ENCODE measurements at places on chromosomes 12 and 14.

GRCh38 chr12:15115434-15115833 lies 105.8 kb downstream of the RERG start:
- no peak for DNase-seq

- DNase-seq, result no peak
Measured at GRCh38 chr12:19799895-19800602, 360.8 kb downstream of the AEBP2 start.

GRCh38 chr12:3770891-3771290 lies 18.0 kb upstream of the CRACR2A start:
- DNase-seq, result no peak

DNA sequence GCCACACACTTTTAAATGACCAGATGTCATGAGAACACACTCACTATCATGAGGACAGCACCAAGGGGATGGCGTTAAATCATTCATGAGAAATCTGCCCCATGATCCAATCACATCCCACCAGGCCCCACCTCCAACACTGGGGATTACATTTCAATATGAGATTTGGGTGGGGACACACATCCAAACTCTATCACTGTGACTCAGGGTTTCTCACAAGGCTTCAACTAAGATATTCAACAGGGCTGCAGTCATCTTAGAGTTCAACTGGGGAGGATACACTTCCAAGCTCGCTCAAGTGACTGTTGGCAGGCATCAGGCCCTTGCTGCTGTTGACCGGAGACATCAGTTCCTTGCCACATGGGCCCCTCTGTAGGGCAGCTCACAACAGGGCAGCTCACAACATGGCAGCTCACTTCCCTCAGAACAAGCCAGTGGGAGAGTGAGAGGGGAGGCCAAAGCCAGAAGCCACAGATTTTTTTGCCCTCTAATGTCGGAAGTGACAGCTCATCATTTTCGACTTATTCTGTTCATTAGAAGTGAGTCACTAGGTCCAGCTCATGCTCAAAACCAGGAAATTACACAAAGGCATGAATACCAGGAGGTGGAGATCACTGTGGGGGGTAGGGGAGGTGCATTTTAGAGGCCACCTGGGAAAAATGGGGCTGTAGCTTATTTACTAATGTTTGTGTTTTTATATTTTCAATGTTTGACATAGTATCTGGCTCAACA lies 50.8 kb upstream of the PTHLH start:
- no peak for DNase-seq

DNA sequence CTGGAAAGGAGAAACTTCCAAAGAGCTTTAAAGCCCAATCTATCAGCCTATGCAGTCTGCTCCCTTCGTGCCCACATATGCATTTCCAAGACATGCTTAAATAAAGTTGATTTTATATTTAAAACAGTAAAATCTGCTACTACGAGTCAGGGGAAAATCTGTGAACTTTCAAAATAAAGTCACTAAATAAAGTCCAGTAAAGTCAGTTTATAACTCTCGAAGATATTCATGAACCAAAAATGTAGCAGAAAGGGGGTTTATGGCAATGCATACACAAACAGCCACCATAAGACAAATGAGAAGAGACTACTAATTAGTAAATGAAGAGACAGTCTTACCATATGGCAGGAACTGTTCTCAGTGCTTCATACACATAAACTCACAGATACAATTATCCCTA lies 19.7 kb downstream of the AREL1 start:
- no peak for DNase-seq

GRCh38 chr12:47244835-47245234 lies 165.1 kb upstream of the AMIGO2 start:
- DNase-seq, result no peak

DNA sequence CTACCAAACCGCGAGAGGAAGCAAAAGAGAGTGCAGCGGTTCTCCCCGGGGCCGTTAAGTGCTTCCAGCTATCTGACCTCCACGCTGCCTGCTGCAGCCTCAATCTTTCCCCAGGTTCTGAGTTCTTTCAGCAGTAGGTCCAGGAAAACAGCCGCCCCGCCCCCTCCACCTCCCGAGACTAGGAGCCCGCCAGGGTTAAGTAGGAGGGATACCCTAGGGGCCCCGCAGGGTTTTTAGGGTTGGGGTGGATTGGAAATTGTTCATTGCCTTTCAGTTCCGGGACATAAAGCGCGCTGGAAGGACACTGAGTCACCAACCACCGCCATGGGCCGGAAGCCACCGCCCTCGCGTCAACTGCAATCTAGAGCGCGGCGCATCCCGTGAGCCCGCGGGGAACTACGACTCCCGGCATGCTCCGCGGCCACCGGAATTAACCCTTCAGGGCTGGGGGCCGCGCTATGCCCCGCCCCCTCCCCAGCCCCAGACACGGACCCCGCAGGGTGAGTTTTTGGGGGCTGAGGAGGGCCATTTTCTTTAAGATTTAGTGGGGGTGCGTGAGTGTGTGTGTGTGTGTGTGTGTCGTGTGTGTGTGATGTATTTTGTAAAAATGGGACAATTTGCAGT lies at the start of gene MYL6B:
TSS of gene MYL6B (plus strand) at position 456 of the 624 bp plus-strand sequence. CDS start 1,332 bp downstream, outside the sequence.
- DNase-seq, result peak; percentile 90

- no peak for DNase-seq
Measured at GRCh38 chr12:116257215-116257614, 20.3 kb downstream of the MED13L start.

- no peak for DNase-seq
Measured at GRCh38 chr14:75513911-75514672, 8.2 kb upstream of the BATF start.

DNA sequence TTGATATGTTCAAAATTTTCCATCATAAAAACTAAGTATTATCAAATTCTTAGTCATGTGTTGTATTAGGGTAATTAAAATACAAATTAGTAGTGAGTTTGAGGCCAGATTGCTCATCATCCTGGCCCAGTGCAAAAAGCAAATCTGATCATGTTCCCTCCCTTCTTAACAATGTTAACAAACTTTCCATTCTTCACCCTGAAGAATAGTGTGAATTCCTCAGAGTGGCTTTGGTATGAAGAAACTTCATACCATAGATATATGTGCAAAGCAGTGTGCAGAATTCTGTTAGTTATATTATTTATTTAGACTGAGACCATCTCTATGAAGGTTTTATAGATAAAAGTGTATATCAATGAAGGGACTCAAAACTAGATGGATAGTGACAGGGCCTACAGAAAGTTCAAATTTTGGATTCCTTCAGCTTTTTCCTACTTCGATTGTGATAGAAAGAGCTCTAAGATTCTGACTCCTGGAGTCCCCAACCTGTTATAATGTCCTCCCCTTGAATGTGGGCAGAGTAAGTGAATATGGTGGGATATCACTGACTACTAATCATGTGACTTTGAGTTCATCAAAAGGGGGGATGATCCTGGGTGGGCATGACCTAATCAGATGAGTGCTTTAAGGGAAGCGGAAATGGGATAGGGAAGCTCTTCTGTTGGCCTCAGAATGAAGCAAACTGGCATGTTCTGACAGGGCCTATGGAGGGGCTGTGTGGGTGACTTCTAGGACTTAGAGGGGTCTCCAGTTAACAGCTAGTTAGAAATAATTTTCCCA lies 271.4 kb downstream of the BTG1 start:
- DNase-seq, result no peak

GRCh38 chr12:79916826-79917225 lies 18.1 kb downstream of the PPP1R12A start:
- DNase-seq, result no peak

DNA sequence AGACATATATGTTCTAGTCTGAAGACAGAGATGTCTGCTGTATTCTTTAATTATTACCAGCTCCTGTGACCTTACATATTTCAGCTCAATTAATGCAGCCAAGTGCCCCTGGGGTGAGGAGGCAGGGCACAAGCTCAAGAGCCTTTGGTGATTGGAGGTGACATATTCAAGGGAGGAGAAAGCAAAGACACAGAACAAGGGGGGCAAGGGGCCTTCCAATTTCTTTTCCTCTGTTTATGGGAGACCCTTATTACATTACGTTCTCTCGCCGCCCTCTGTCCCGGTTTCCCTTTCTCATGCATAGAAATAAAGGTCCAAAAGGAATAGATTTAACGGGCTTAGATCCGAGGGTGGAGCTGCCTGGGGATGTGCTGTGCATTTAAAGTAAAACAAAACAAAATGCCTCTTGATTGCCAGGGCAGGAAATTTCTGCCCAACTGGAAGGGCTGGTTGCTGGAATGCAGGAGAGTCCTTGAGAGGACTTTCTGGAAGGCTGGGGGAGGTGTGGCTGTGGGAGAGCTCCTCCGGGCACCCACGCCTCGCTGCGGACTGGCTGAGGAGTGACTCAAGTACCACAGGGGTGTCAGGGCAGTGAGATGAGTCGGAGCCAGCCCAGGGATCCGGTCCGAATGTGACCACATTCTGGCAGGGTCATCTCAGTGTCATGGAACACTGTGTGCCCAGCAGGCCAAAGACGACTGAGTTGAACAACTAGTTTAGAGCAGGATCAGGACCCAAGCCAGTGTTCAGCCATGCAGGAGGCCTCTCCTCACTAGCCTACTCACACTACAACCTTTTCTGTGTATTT lies 32.1 kb upstream of the GSG1 start:
- no peak for DNase-seq

- no peak for DNase-seq
Measured at GRCh38 chr14:32774214-32774613, 164.5 kb upstream of the NPAS3 start.

DNA sequence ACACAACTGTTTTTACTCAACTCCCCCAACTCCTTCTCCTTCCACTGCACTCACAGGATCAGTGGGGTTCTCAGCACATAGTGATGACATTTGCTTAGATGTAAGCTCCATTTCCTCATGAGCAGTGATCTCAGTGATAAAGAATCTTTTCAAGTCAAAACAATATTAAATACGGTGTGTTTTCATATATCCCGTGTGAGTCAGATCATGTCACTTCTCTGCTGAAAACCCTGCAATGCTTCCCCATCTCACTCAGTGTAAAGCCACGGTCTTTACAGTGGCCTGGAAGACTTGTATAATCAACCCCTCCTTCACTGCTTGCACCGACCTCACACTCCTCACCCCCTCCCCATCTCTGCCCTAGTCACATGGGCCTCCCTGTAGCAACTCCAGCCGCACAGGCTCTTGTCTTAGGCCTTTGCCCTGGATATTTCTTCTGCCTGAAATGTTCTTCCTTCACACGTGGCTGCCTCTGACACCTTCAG lies 149.7 kb upstream of the ARHGAP5 start:
- no peak for DNase-seq

DNA sequence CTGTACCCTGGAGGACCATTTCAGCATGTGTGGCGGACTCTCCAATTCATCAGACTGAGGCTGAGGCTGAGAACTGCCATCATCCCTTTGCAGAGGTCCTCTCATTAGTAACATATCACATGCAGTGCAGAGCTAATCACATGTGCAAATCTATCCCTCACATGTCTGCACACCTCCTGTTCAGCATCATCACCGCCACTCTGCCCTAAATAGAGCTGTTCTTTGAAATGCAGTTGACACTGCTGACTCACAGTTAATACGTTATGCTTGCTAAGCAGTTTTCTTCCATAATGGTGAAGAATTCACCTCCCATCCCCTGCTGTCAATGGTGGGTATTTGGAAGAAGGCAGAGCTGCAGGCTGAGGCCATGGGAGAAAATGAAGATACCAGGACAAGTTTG lies 85.0 kb upstream of the ANO2 start:
- DNase-seq, result no peak

DNA sequence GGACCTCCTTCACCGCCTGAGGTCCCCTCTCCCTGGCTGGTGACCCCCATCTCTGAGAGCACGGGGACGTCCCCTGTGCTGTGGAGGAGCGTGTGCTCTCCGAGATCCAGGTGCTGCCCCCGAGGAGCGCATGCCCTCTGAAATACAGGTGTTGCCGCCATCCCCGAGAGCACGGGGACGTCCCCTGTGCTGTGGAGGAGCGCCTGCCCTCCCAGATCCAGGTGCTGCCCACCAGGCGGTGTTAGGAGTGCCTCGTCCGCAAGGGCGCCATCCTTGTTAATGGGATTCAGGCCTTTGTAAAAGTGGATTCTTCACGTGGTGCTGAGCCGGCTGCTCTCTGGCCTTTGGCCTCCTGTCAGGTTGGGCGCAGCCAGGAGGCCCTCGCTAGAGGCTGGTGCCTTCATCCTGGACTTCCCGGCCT lies 10.1 kb downstream of the NOC4L start:
- DNase-seq, result no peak

DNA sequence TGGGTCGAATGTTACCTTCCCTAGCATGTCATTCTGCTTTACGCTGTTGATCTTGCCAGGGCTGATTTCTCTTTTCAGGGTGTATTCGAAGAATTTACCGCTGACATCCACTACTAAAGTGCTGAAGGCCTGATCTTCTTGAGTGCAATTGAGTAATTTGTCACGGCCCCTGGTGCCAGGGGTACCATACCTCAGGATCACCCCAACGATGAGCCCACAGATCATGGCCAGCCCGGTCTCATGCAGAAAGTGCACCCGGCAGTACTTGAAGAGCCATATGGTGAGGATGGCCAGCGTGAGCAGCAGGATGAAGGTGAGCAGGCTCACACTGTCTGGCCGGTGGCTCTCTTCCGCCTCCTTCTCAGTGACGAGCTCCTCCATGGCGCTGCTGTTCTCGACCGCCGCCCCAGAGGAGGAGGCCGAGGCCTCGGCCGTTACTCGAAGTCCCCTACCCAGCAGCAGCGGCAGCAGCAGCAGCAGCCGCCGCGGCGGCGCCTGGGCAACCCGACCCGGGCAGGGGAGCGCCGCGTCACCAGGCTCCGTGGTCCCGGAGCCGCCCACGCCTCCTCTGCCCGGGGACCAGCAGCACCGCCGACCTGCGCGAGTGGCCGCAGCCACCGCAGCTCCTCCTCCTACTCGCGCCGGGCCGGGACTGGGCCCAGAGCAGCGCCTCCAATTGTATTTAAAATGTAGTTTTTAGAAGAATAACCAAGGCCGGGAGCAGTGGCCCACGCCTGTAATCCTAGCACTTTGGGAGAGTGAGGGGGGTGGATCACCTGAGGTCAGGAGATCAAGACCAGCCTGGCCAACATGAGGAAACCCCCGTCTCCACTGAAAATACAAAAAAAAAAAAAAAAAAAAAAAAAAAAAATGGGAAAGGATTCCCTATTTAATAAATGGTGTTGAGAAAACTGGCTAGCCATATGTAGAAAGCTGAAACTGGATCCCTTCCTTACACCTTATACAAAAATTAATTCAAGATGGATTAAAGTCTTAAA lies 58.5 kb upstream of the TMPO start:
- no peak for DNase-seq

DNA sequence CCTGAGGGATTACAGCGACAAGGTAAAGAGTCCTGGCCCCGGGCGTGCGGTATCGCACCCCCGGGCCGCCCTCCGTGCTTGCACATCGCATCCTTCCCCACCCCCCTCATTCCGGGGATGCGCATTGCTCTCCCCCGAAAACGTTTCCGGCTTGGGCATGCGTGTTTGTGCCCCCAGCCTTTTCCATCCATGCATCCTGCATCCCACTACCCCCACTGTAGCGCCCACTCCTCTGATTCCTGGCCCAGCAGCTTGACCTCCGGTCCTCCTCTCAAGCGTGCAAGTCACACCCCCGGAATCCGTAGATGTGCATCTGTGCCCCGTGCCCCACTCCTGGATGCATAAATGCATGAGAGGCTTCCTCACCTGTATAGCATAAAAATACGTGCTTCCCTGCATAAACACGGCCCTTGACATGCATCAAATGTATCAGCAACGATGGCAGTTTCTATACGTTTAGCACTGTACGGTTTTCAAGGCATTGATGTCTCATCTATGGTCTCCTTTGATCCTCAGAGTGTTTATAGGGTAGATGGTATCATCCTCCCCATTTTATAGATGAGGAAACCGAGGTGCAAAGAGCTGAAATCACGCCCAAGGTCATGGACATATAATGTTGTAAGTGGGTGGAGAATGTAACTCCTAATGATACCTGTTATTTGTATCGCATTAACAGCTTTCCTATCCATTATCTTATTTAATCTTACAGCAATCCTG lies 484 bp downstream of the RIC8B start:
- DNase-seq, result no peak

GRCh38 chr14:53953828-53954550 lies 2.6 kb downstream of the BMP4 start:
- no peak for DNase-seq
